ELR (cell line): ENCODE measurements at places on chromosomes 4 and X.

GRCh38 chr4:80079255-80079923 lies 6.4 kb upstream of the ANTXR2 start:
- DNase-seq = no peak

- DNase-seq = no peak
These were observed 9.8 kb downstream of the ZIC3 start for GRCh38 chrX:137575596-137576255.

DNA sequence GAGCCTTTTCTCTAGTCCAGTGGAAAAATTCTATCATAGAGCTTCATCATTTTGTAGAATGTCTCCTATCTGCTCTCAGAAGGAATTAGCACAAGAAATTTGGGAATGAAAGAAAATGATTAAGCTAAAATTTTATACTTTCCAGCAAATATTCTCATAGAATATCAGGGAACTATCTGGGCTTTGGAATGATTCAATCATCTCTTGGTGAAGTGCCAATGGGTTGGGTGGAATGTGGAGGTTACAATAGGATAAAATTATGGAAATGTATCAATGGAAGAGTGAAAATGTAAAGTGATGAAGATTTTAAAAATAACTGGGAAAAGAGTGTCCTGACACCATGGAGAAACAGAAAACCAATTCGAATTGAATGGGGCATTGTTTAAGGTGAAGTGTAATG lies 119.0 kb upstream of the MID1 start:
- no peak for DNase-seq

- DNase-seq = peak; percentile 60
These were observed 18.1 kb downstream of the USP46 start for GRCh38 chr4:52640808-52641565.

GRCh38 chr4:7101692-7102515 lies 34.0 kb upstream of the GRPEL1 start:
- DNase-seq = peak; percentile 73

DNA sequence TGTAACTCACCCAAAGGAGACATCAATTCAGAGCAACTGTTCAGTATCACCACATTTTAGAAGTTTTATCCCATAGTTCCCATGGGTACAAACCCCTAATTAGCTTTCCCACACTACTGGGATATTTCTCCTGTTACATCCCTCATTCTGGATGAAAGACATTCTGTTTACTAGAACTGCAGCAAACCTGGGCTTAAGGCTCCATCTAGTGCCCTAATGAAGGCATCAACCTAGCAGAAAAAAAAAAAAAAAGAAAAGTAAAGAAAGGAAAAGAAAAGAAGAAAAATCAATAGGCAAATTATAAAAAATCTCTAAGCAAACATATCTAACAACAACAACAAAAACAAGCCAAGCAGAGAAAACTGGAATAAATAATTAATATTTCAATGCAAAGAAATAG lies 133.7 kb upstream of the CPXCR1 start:
- DNase-seq = peak; percentile 0

GRCh38 chr4:6873792-6874461 lies 35.7 kb upstream of the TBC1D14 start:
- peak; percentile 66 for DNase-seq

- DNase-seq = peak; percentile 10
These were observed 18.8 kb upstream of the RPS6KA3 start for GRCh38 chrX:20285511-20285910.

DNA sequence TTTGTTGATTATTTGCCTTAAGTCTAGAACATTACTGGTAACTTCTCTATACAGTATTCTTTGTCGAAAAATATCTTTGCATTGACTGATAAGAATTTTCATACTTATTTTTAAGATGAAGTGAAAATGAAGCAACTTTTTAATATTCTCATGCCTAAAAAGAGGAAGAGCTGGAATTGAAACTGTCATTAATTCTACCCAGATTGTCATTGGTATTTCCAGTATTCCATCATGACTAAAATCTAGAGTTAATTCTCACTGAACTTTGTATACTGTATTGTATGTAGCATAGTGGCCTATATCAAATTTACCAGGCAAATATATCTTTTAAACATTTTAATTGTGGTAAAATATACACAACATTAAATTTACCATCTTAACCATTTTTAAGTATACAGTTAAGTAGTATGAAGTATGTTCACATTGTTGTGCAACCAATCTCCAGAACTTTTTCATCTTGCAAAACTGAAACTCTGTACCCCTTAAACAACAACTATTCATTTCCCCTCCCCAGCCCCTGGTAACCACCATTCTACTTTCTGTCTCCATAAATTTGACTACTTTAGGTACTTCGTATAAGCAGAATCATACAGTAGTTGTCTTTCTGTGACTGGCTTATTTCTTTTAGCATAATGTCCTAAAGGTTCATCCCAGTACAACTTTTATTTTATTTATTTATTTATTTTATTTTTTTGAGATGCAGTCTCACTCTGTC lies 24.3 kb upstream of the ZNF41 start:
- DNase-seq = no peak

DNA sequence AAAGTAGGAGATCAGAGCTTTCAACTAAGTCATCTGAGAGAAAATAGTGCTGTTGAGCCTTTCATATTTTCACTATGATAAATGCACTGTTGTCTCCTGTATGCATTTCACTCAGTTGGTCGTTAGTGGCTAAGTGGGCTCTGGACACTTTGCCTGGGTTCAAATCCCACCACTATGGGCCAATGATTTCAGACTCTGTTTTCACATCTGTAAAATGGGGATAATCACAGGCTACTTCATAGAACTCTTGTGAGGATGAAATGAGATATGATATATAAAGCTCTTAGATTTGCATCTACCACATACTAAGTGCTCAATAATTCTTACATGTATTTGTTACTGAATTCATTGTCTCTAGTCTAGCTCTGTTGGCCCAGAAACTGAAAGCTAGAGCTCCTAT lies 16.8 kb downstream of the LNX1 start:
- DNase-seq = no peak

DNA sequence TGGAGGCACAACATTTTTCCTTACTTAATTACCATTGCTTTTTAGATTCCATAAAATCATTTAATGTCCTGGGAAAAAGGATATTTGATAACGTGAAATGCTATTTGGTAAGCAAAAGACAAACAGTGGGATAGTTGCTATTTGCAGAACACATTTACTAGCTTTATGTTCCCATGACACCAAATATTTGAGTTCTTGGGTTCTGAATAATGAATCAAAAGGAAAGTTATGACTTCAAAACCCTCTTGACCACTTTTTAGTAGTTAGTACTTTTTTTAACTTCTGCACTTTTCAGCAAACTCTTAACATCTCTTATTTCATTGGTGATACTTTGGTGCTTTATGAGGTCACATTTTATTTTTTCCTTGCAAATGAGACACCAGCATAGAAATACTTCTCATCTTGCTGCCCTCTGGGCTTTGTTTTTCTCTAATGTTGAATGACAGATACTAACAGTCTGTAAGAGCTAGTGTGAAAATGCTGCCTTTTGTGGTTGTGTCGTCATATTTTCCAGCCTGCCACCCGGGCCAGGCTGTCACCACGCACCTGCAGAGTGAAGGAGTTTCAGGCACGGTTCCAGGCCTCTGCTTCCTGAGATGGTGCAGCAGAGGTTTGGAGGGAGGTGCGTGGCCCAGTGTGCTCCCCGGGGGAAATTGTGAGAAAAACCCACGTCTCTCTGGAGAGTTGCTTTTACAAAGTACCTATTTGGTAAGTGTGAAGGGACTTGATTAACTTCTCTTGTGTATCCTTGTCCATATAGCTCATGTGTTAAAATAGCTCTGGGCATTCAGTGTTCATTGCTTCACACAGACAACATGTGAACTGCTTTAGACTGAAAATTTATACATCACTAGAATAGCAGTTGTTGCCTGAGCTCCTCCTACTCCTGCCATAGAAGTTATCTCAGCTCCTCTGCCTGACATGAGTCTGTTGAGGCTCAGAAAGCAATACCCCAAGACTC lies 34.7 kb downstream of the MSL3 start:
- no peak for DNase-seq

GRCh38 chr4:105058177-105058812 lies 88.4 kb upstream of the TET2 start:
- peak; percentile 17 for DNase-seq

DNA sequence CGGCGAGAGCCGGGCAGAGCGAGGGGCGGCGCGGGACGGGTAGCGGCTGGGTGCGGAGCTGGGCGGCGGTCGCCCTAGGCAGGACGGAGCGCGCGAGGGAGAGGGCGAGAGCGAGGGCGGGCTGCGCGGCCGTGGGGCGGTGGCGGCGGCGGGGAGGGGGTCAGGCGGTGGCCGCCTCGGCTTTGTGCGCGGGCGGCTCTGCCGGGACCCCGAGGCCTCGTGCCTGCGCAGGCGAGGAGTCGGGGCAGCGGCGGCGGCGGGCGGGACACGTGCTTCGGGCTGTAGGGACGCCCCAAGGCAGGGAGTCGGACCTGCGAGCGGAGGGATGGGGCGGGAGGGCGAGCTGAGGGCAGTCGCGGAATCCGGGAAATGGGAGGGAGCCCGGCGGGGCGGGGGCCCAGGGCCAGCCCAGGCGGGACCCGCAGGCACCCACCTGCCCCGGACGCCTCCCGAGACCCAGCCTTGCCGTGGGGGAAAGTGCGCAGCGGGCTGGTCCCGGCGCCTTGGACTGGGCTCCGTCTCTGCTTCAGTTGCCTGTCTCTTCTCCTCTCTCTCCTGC lies 465 bp downstream of the BMPR1B start:
- no peak for DNase-seq

DNA sequence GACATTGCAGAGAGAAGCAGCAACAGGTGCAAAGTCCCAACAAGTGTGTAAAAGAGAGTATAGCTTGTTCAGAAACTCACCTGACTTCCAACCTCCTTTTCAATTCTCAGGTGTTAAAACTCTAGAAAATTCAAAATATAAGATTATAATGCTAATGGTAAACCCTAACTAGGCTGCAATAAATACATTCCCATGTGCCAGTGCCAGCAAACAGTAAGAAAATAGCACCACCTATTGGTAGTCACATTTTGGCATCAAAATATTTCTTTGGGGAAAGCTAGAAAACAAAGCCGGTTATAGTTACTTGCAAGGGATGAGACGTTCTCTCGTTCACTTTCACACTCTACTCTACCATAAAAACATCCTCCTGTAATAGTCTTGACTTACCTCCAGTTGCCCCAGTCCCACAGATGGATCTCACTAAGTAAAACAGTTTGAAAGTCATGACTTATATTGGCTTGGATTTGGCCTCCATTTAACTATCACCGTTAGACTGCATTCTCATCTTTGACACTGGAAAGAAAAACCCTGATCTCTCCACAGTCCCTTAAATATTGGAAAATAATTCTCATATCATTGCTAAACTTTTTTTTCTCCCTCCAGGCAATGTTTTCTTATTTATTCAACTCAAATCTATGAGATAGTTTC lies 9.6 kb downstream of the BMP3 start:
- DNase-seq = peak; percentile 41

GRCh38 chr4:48543796-48544195 lies 53.7 kb downstream of the ZAR1 start:
- DNase-seq = no peak

- peak; percentile 48 for DNase-seq
These were observed 7.1 kb downstream of the FAT4 start for GRCh38 chr4:125321709-125322365.

GRCh38 chr4:38995660-38996005 lies 36.6 kb downstream of the TMEM156 start:
- DNase-seq = peak; percentile 52

DNA sequence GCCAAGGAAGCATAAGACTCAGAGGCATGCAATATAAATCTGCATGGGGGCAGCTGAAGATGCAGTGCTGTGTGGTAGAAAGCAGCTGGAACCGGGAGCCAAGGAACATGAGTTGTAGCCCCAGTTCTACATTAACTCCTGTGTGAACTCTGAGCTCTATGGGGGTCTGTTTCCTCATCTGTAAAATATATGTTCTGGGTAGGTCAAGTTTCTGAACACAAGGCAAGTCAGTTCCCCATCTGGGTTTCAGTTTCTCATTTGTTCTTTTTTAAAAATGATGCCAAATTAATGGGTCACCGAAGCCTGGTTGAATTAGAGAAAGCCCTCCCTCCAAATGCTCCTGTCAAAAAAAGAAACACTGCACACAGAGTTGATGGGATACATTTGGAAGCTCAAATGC lies 24.0 kb downstream of the UNC5C start:
- no peak for DNase-seq

GRCh38 chr4:55251342-55251741 lies 94.7 kb upstream of the SRD5A3 start:
- DNase-seq = no peak
